ENCODE measurements at places on chromosomes 13 and 19.

- DNase-seq: no peak
Measured at GRCh38 chr19:53357821-53358581, 7.5 kb upstream of the ZNF525 start.

DNA sequence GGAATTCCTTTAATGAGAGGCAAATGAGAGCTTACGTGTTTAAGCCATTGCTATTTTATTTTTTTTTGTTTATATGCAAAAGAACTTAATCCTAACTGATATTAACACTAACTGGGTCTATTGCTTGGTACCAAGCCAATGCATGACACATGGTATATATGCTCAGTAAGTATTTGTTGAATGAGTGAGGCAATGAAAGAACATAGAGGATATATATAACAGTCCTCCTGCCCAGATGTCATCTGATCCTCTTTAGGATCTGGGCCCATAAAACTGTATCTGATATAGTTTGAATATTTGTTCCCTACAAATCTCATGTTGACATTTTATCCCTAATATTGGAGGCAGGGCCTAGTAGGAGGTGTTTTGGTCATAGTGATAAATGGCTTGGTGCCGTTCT lies 13.0 kb upstream of the ALOX5AP start:
- no peak for DNase-seq

DNA sequence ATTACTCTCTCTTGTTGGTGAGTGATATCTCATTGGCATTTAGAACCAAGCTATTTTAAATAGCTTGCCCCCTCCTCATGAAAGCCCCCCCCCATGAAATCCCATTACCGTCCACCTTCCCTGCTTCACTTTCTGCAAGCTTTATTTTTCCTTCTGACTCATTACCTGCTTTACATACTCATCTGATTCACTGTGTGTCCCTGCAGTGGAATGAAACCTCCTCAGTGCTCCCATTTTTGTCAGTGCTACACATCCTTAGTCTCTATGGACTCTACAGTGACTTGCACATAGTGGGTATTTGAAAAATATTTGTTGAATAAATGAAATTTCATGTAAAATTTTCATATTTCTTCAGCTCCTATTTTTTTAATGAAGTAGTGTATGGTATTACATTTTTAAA lies 62.3 kb downstream of the DOCK9 start:
- DNase-seq: no peak

- no peak for DNase-seq
Measured at GRCh38 chr19:19537075-19538048, 703 bp upstream of the CILP2 start.

DNA sequence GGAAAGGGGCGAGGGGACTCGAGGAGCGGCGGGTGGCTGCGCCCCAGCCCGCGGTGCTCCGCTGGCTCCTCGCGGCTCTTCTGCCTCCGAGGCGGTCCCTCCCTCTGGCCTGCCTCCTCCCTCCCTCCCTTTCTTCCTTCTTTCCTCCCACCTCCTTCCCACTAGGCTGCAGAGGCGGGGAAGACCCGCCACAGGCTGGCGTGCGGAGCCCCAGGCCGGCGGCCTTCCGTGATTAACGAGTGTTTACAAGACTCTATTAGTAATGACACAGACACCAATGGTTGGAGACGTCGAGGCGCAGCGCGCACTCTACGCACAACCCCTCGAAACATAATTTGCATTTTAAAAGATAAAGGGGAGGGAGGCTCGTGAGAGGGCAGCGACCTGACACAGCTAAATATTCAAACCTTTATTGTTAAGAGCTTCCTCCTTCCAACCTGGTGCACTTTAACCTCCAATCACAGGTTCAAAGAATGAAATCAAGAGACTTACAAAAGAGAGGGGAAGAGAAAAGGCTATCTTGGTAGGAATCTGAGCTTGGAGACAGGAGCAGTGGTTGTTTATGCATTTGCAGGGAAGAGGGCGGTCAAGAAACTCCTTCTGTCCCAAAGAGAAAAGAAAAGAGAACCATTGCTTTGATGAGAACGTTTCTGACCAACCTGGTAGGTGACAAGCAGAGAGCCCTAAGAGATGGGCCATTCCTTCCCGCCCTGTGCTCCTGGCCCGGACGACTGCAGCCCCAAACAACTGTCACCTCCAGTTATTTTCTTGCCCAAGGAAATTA lies at the start of gene CDX2:
TSS of gene CDX2 (minus strand) at position 234 of the 784 bp plus-strand sequence. CDS start 309 bp downstream, outside the sequence.
- DNase-seq: no peak

DNA sequence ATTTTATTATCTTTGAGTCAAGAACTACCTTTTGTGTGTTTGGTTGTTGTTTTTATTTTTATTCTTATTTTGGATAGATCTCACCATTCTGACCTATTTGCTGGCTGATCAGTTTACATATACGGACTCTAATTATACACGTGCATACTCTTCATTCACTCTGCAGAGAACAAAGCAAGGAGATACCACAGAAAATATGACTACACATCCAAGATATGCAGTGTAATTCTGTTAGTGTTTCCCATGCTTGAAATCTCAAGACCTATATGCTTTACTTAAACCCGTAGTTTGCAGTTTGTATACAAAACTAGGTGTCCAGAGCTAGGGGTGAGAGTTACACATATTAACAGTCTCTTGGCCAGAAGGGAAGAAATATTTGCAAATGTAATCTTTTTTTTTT lies 205.5 kb downstream of the DCLK1 start:
- no peak for DNase-seq

- DNase-seq: no peak
Measured at GRCh38 chr19:16021796-16022195, 54.5 kb upstream of the TPM4 start.

GRCh38 chr19:2084993-2085720 lies 11.0 kb downstream of the MOB3A start:
- DNase-seq: peak; percentile 85

DNA sequence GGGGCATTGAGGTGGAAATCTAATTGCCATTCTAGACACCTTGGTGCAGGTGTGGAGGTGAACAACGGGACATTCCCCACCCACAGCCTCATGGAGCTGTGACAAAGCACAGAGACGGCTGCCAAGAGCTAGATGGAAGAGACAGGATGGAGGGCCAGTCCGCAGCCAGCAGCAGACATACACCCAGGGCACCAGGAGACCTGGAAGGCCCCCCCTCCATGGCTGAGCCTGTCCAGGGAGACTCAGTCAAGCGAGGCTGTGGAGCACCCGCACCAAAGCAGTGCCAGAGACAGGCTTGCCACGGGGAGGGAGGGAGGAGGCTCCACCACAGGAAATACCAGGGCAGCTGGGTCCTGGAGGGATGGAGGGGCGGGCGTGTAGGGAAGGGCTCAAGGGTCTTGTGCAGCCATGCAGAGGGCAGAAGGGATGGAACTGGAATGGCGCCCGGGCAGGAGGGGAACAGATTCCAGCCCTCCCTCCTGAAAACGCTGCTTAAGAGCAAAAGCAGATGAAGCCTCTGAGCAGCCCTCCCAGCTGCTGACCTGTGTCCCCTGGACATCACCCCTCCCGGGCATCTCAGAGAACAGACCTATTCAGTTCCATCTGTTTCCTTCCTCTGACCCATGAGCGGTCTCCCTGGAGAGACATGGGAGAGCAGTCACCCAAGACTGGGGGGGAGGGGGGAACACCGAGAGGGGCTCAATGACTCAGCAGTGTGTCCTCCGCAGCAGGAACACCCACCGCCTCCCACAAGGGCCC lies 14.4 kb downstream of the EPS15L1 start:
- DNase-seq: no peak

- no peak for DNase-seq
Measured at GRCh38 chr13:76043874-76044273, 407.7 kb downstream of the LMO7 start.

GRCh38 chr19:12244370-12244769 lies 50.3 kb downstream of the ZNF44 start:
- no peak for DNase-seq

DNA sequence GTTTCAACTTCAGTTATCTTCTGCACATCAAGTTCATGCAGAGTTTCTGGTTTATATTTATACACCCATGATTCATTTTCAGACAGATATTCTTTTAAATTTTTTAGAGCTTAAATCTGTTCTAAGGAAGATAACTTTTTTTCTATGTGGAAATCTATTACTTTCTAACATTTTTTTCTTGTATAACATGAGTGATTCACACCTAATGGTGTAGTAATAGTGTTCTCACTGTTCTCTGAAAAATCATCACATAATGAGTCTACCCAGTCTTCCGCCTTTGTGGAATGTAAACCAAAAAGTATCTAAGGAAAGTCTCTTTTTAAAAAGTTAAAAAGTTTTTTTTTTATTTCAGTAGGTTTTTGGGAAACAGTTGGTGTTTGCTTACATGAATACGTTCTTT lies 70.8 kb downstream of the FNDC3A start:
- no peak for DNase-seq

GRCh38 chr13:95426631-95427030 lies 125.4 kb upstream of the ABCC4 start:
- no peak for DNase-seq

DNA sequence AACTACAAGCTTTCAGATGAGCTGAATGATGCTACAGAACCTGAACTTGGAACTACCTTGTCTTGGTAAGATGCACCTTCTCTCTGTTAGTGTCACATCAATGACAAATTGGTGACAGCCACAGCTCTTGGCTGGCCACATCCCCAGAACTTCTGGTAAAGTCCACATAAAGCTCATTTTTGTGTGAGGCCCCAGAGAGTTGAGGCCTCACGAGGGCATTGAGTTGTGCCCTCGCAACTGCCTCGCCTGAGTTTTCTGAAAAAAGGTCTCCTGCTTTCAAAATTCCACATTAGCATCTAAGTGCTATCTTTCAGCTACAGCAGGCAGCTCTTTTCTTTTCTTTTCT lies 42.6 kb downstream of the MRPL57 start:
- no peak for DNase-seq

DNA sequence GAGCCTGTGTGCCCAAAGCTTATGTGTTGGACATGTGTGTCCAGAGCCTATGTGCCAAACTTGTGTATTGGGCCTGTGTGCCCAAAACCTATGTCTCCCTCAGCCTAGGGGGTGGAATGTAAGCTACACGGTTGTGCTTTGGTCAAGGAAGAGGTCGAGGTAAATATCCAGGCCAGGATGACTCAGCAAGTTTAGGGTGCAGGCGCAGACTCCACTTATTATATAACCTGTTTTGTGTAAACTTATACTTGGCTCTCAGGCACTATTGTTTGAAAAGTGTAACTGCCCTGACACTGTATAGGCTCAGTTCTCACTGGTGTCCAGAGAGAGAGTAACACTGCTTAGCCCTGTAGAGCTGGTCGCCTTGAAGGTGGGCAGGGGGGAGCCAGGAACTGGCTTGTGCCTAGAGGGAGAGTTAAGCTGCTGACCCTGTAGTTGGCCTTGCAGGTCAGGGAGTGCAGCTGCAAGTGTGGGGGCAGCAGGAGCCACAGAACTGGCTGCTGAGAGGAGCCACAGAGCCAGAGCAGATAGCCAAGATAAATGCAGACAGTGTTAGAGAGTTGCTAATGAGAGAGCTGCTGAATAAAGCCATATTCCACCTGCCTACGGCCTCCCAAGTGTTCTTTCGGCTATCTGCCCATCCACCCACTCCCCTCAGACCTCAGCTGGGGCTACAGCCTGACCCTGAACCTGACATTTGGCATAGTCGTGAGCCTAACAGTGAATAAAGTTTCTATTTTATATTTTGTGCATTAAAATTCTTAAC lies 517.2 kb upstream of the SLITRK1 start:
- DNase-seq: no peak

DNA sequence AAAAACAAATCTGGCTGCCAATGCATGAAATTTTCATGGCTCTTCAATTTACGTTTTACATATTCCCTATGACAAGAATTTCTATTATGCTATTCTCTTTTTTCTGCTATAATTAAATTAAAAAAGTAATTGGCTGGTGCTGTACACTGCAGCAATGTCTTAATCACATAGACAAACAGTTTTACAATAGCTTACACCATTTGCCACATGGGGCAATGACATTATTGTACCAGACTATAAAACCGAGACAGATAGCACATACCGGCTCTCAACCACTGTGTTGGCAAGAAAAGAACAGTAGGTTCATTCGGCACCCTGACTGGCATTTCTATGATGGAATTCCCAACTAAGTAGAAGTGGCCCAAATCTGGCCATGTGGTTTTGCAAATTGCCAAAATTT lies 67.7 kb downstream of the DACH1 start:
- no peak for DNase-seq

- no peak for DNase-seq
Measured at GRCh38 chr13:93217721-93218261, 8.8 kb upstream of the GPC6 start.

GRCh38 chr19:34241513-34242337 lies 12.6 kb upstream of the GARRE1 start:
- DNase-seq: no peak

- DNase-seq: no peak
Measured at GRCh38 chr19:48455908-48456562, 661 bp downstream of the KCNJ14 start.

DNA sequence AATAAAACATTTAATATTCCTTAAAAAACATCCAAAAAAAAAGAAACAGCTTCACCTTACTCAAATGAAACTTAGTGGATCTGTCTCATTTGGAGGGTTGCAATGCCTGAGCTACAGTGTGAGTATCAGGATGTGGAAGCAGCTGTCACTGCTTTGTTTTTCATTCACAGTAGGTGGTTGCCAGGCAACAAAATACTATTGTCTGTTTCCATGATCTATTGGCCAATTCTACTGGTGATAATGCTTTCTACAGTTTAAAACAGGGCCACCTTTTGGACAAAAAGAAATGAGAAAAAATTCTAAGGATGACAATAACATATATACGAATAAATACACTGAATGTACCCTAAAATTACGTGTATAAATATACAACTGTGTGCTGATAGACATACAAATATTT lies 3.0 kb downstream of the ENOX1 start:
- no peak for DNase-seq

DNA sequence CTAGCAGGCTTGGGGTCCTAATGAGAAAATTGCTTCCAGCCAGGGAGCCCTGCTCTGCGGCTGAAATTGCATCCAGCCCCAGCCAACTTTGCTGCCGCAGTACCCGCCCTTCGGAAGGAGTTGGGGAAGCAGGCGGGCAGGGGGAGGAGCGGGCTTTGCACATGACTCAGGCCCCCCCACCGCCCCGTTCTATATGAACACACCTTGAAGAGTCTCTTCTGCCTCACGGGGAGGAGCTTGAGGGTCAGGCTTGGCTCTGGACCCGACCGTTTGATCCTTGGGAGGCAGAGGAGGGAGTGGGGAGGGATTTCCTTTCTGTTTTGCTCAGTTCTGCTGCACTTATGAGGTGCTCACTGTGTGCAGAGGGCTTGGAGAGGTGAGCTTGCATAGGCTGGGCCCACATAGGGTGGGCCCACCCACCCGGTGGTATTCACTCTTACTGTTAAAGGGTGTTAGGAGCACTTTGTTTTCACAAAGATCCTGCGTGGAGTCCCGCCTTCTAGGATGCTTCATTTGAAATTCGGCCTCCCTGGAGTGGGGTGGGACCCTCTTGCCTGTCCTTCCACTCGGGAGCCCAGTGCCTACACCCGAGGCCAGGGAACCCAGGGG lies 46.5 kb downstream of the LYL1 start:
- no peak for DNase-seq

GRCh38 chr13:33186861-33187291 lies 98.7 kb downstream of the STARD13 start:
- DNase-seq: no peak

GRCh38 chr13:90511903-90512302 lies 835.6 kb upstream of the MIR17HG start:
- no peak for DNase-seq

Data from activated T-cell treated with anti-CD3 and anti-CD28 coated beads for 4 hours (primary cell).